ENCODE measurements at places on chromosomes 6 and 20. TPM values are rescaled to one million over a fixed set of nuclear protein-coding genes. Genes with fewer than 3 reads are reported as not detected.

The PSORS1C1 gene
- total RNA-seq = not detected

The C4A gene
- total RNA-seq = 6.7 TPM

The ACSS1 gene
- 53.3 TPM for total RNA-seq

The EGFL8 gene
- 19.6 TPM for total RNA-seq

The TBX18 gene
- not detected for total RNA-seq

The FILIP1 gene
- not detected for total RNA-seq

The CBFA2T2 gene
- total RNA-seq = 28.4 TPM

The FLRT3 gene
- total RNA-seq = not detected

The SLC26A8 gene
- not detected for total RNA-seq

The PLA2G7 gene
- total RNA-seq = 7.5 TPM

The PACRG gene
- not detected for total RNA-seq

The PIGU gene
- total RNA-seq = 19.1 TPM

DNA sequence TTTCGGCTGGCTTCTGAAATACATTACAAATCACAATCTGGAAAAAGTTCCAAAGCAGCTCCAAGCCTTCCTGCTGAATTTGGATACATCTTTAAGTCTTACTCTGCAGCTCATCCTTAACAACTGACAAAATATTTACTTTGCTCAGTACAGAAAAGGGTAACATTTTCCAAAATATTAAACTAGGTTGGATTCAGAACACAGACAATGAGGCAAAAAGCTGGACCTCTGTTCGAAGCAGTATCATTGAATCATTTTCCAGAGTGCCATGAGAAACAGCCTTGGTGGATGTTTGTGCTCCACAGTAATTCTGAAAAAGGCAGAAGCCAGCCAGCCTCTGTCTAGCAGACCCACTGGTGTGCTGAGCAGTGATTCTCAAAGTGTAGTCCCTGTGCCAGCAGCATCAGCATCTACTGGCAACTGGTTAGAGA, 162.1 kb downstream of the AIG1 start:
- DNase-seq = no peak

DNA sequence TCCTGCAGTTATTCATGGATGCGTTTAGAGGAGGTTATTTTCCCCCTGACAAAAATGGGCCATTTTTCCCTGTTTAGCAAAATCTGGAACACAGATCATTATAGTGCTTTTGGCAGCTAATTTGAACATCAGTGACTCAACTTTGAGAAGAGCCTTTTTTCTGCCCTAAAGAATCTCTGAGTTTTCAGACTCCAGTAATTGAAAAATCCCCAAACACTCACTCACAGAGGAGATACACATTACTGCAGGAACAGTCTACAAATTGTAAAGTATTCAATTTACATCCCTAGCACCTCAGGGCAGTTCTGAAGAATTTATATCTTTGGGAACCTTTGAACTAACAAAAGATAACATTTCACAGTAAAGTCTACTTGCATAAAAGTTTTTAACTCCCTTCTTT, 966.6 kb upstream of the SLC35B3 start:
- DNase-seq = no peak

DNA sequence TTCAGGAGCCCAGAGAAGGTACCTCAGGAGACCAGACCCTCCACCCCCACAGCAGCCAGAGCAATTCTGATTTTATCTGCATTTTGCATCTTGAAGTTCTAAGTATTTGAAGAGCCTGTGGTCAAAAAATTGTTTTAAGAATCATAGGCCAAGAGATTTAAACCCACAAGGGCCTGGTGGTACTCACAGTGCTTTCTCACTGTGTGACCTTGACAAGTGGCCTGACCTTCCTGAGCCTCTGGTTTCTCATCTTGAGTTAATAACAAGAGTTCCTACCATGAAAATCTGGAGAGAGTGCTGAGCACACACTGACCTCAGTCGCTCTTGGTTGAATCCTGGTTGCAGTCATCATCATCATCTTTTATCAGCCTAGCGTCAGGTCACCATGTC, 45.4 kb upstream of the ID1 start:
- no peak for DNase-seq

GRCh38 chr6:21024616-21025015, 490.4 kb downstream of the CDKAL1 start:
- DNase-seq = no peak

DNA sequence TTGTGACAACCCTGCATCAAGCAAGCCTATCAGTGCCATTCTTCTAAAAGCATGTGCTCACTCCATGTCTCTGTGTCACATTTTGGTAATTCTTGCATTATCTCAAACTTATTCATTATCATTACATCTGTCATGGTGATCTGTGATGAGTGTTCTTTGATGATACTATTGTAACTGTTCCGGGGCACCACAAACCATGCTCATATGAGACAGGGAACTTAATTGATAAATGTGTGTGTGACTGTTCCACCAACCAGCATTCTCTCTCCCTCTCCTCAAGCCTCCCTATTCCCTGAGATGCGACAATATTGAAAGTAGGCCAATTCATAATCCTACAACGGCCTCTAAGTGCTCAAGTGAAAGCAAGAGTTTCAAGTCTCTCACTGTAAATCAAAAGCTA, 4.0 kb downstream of the HUS1B start:
- DNase-seq = no peak

DNA sequence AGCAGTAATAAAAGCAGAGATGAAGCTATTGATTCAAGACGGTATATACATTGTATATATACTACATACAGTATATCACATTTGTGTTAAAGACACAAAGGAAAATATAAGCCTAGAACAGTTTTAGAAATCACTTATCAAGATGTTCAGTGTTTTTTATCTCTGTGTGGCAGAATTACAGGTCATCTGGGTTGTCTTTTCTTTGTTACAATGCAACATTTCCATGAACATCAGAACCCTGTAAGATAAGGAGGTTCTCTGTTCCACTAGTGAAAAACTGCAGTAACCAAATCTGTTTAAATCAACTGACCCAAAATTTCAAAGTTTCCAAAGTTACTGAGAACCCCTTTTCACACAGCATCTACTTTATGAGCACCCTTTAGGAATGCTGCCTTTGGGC, 42.2 kb downstream of the B4GALT5 start:
- no peak for DNase-seq

GRCh38 chr20:45833883-45834796, 541 bp downstream of the SNX21 start:
- DNase-seq = peak; percentile 71

DNA sequence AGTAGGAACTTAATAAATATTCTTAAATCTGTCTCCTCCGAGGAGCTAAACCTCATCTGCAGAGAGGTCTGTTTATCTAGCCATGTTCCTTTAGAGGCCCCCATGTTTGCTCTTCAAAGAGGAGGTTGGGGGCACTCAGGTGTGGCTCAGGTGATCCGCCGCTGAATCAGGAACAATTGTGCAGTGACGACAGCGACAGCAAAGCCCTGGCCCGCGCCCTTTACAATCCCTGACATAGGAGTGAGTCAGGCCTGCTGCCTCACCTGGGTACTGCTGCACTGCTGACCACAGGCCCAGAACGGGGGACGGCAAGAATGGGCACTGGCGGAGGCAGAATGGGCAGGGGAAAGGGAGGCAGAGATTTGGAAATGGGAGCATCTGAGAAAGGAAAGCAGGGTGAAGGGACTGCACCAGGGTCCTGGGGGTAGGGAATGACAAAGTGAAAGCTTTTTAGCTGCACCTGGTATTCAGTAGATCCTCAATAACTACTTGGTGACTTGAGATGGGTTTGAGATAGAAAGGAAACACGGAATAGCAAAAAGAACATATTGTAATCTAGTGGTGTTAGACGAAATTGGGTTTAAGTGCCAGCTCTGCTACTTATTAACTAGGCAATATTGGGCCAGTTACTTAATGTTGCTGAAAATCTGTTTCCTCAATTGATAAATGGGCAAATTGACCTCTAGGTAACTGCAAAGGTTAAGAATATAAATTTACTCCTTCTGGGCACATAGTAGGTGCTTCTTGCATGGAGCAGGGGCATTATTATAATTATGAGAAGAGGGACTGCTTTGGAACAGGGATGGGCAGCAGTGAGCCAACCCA, 5.4 kb upstream of the IER3 start:
- DNase-seq = no peak

DNA sequence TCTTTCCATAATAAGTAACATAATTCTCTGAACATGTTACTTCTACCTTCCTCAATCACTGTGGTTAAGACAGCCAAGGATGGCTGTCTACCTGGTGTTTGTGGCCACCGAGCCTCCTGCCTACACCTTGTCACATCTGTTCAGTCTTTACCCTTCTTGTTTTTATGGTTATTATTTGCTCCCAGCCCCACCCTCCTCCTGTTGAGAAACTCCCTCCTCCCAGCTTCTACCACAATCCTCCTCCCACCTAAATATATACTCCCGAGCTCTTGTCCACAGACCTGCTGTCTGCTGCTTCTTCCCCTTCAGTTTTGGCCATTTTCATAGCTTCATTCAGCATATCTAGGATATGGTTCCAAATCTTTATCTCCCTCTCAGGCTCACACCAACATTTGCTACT, 35.7 kb upstream of the GABRR1 start:
- DNase-seq = no peak

DNA sequence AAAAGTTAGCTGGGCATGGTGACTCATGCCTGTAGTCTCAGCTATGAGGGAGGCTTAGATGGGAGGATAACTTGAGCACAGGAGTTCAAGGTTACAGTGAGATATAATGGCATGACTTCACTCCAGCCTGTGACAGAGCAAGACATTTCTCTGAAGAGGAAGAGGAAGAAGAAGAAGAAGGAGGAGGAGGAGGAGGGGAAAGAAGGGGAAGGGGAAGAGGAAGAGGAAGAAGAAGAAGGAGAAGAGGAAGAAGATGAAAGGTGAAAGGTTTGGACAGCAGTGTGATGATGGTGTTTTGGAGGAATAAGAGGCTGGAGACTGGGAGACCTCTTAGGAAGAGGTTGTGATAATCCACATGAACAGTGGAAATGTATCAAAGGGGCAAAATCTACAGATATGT, 410.7 kb upstream of the JAG1 start:
- no peak for DNase-seq

DNA sequence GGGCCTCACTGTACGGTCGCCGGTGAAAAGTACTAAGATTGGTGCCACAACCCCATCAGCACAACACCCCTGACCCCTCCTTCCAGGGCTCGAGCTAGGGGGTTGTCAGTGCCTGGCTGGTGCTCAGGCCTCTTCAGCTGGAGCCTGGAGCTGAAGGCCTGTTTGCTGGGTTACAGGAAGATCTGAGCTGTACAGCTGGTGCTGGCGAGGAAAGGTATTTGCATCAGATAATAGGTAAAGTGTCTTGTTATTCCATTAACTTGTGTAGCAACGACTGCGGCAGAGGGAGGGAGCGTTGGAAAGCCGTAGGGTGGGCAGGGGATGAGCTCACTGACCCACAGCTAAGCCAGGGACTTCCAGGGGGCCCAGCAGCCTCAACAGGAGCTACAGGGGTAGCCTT, 15.8 kb upstream of the SIRPA start:
- no peak for DNase-seq

DNA sequence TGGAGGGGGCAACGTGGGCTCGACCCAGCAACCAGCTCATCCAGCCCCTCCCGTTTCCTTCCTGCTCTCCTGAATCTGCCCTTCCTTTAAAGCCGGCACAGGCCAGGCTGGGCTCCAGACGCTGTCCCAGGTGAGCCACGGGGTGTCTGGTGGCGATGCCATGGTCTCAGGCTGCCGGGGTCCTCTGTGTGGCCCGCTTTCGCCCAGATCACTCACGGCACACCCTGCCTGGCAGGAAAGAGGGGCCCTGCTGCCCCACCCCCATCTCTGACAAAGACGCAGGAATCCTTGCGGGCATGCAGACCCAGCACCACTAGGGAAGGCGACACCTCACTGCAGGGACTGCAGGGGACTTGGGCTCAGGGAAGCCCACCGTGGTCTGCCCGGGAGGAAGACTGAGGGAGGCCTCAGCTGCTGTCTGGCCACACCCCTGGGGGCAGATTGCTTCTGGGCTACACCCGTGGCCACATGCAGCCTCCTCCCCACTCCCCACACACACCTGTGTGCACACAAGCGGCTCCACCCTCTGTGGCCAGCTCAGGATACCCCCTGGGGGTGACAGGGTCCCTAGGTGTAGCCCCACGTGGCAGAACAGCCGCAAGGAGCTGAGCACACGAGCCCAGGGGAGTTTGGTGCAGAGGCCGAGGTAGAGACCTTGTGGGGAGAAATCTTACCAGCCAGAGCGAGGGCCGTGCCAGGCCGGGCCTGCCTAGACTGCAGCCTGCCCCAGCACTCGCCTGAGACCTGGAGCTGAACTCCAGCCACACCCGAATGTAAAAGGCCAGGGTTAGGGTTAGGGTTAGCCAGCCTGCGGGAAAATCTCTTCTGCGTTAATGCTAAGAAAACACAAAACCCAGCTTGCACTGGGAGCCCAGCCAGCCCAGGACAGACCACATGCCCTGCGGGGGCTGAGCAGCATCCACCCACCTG, 104.6 kb downstream of the DLL1 start:
- no peak for DNase-seq

GRCh38 chr6:3962291-3963280, 113.4 kb downstream of the FAM50B start:
- DNase-seq = no peak

GRCh38 chr6:137353842-137354397, 134.7 kb upstream of the IFNGR1 start:
- DNase-seq = no peak

GRCh38 chr6:78580923-78581322, 286.4 kb upstream of the IRAK1BP1 start:
- no peak for DNase-seq

- DNase-seq = no peak
Measured at GRCh38 chr6:38169221-38169976, 349.9 kb downstream of the ZFAND3 start.

DNA sequence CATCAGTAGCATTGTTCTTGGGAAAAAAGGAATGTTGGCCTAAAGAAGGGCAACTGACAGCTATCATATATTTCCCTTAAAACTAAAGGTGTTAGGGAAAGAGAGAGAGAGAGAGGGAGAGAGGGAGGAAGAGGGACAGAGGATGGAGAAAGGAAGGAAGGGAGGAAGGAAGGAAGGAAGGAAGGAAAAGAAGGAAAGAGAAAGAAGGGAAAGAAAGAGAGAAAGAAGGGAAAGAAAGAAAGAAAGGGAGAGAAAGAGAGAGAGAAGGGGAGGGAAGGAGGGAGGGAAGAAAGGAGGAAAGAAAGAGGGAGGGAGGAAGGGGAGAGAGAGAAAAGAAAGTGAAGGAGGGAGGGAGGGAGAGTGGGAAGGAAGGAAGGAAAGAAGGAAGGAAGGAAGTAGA, 37.7 kb upstream of the ADGRF5 start:
- DNase-seq = no peak

DNA sequence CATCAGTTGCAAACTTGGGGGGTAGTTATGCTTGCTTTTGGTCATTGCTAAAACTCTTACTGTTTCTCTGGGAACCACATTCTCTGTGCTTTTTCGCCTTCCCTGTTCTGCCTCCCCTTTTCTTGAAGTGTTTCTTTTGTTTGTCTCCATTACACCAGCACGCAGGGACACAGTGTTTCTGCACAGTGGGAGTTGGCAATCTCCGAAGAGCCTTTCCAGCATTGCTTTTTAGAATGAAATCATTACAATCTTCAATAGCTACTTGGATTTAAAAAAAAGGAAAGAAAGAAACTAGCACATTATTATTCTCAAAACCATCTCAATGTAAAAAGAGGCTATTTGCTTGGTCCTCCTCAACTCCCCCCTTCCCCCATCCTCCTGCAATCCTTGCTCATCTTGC, 536.7 kb upstream of the MMS22L start:
- DNase-seq = no peak

DNA sequence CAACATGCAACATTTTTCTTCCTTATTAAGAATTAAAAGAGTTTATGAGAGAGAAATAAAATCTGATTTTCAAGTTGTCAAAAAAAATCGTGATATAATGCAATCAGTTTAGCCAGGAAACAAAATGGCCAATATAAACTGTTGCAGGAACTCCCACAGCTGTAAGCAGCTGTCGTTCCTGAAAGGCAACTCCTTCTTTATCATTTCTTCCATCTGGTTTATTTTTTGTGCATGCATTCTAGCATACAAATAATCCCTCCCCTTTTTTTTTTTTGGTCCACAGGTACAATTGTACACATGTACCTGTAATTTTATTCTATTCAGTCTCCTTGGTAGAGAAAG, 19.7 kb downstream of the TRAF3IP2 start:
- DNase-seq = no peak
